ENCODE measurements at places on chromosomes 5 and 9.
A peak's percentile ranks its signal among the peaks of the same experiment; 100 is the strongest.

DNA sequence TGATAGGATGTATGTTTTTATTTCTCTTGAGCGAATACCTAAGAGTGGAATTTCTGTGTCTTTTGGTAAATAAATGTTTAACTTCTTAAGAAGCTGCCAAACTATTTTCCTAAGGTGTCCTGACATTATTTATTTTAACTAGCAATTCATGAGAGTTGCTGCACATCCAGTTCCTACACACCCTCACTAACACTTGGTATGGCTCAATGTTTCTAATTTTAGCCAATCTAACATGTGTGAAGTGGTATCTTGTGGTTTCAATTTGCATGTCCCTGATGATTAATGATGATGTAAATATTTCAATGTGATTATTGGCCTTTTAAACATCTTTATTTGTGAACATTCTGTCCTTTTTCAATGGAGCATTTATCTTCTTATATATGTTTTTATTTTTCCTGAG, 2095.5 kb upstream of the C9orf72 start:
- DNase-seq: peak; percentile 11

- DNase-seq: no peak
Measured at GRCh38 chr9:116901260-116901659, 214.2 kb downstream of the TRIM32 start.

- no peak for DNase-seq
Measured at GRCh38 chr5:157168286-157168685, 2.2 kb upstream of the GARIN3 start.

GRCh38 chr5:159773062-159773924, 143.0 kb upstream of the ADRA1B start:
- peak; percentile 86 for DNase-seq

DNA sequence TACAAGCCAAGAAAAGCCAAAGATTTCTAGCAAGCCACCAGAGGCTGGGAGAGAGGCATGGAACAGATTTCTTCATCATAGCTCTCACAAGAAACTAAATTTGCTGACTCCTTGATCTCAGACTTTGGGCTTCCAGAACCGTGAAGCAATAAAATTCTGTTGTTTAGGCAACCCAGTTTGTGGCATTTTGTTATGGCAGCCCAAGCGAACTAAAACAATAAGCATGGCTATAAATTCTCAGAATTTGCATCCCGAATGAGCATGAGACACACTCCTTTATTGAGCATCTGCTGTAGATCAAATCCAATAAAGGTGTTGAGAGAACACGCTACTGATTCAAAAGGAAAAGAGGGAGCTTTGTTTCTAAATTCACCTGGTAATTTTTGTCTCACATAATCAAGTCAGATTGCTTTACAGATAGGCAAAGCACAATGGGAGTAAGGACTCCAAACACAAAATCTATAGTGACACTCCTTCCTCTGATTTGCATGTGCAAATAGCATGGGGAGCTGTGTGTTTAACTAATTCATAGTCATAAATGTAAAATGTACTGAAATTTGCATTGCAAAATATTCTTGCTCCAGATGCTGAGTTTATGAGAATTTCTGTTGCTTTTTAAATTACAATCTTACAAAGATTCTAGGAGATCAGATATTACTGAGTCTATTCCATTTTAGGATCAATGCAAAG, 308.7 kb downstream of the MED10 start:
- no peak for DNase-seq

GRCh38 chr5:86869268-86869667, 251.5 kb downstream of the COX7C start:
- no peak for DNase-seq

- DNase-seq: peak; percentile 30
Measured at GRCh38 chr9:19231126-19231903, 822 bp downstream of the DENND4C start.

DNA sequence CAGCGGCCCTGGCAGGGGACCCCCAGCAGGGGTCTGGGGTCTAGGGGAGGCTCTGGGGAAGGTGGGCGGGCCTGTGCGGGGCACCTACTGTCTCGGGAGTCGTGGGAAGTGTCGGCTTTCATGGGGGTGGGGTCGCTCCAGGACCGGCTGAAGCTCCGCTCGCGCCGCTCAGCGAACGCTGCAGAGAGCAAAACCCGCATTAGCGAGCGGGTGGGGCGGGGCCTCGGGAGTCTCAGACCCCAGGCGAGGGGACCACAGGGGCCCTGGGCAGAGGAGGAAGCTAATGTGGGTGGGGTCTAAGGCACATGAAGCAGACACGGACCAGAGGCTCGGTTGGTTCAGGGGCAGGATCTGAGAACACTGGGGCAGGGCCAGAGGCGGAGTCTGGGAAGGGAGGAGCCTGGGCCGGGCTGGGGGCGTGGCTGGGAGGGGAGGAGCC, 5.5 kb downstream of the NSMF start:
- peak; percentile 69 for DNase-seq

DNA sequence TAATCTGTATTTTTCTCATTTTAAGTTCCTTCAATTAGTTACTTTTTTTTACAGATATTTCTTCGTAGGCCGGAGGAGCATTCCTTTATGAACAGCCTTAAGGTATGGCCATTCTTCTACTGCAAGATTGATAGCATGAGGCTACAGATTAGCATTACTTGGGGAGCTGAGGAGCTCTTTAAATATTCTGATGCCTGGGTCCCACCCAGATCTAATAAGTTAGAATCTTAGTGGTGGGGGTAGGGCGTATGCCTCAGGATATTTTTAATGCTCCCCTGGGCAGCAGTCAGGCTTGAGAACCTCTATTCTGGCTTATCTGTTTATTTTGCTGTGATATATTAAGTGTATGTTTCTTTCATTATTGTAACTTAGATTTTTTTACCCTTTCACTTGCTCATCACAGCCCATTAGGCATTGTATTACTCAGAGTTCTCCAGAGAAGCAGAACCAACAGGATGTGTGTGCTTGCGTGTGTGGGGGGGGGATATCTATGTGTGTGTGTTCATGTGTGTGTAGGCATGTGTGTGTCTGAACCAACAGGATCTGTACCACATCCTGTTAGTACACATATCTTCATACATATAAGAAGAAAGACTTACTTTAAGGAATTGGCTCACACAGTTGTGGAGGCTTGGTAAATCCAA, 91.8 kb upstream of the MTAP start:
- peak; percentile 45 for DNase-seq

DNA sequence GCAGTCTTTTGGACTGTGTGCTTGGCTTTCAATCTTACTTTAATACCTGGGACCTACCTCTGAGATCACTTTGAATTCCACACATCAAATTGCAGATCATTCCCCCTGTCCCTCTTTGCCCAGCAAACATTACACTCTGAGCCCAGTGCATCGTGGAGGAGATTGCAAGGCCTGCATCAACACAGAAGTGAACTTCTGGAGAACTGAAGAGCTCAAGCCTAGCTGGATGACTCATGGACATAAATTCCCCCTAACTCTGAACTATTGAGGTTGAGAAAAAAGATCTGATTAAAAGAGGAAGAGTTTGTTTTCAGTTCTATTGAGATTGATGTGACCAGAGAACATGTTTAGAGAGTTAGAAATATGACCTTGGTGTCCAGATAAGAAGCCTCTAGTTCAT, 316.0 kb upstream of the DMAC1 start:
- DNase-seq: no peak

- DNase-seq: no peak
Measured at GRCh38 chr9:75116306-75116705, 28.0 kb downstream of the OSTF1 start.

DNA sequence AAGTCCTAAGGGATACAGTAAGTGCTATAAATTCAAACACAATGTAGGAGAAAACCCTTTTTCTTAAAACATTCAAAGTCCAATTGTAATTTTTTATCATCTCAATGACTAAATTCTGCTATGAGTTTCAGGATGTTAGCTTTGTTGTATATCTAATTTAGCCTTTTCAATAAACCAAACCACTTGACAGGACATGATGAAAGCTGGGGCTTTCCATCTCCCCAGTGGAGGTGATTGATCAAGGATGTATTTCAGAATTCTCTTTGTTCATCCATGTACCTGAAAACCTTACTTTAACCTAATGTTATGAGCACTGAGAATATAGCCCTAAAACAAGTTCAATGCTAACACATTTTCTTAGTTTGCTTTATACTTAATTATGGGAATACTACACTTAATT, 639.0 kb upstream of the ITGA1 start:
- no peak for DNase-seq

DNA sequence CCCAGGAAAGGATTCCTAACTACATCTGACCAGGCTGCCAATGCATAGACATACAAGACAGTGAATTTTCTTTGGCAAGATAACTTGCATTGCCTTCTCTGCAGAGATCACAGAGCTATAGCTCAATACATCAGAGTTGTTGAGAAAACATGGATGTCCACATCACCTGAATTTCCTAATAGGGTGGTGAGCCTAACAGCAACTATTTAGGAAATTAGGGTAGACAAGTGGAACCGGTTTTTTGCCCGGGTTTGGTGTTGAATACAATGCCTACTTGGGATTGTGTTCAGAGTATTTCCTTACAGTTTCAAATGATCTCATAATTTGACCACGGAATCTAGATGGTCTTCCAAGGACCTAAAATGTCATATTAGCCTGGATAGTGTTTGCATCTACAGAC, 262.7 kb downstream of the KIF4B start:
- no peak for DNase-seq
